ENCODE measurements at places on chromosomes 6 and 20. TPM values are rescaled to one million over a fixed set of nuclear protein-coding genes. Genes with fewer than 3 reads are reported as not detected.

DNA sequence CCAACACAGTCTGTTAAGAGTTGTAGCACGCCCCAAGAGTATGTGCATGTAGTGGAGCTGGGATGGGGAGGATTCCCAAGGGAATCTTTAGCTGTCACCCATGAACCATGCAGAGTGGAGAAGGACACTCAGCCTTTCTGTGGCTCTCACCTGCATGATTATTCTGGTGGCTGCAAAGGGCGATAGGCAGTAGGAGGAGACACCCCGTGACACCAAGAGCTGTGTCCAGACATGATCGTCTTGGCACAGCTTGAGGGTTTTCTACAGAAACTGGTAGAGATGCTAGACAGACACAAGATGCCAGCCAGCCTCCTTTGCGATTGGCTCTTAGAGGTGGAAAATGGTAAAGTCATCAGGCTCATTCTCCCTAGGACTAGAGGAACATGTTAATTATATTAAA lies 3.1 kb upstream of the CSE1L start:
- H3K27ac ChIP-seq: no peak overlapping the region
- no peaks in the 10 kb centered on the region for H3K27me3 ChIP-seq
- H3K4me3 ChIP-seq: no peak overlapping the region
- no peaks in the 10 kb centered on the region for H3K36me3 ChIP-seq
- DNase-seq: no peak
- H3K4me1 ChIP-seq: peaks cover 31% of the 10 kb centered on the region

DNA sequence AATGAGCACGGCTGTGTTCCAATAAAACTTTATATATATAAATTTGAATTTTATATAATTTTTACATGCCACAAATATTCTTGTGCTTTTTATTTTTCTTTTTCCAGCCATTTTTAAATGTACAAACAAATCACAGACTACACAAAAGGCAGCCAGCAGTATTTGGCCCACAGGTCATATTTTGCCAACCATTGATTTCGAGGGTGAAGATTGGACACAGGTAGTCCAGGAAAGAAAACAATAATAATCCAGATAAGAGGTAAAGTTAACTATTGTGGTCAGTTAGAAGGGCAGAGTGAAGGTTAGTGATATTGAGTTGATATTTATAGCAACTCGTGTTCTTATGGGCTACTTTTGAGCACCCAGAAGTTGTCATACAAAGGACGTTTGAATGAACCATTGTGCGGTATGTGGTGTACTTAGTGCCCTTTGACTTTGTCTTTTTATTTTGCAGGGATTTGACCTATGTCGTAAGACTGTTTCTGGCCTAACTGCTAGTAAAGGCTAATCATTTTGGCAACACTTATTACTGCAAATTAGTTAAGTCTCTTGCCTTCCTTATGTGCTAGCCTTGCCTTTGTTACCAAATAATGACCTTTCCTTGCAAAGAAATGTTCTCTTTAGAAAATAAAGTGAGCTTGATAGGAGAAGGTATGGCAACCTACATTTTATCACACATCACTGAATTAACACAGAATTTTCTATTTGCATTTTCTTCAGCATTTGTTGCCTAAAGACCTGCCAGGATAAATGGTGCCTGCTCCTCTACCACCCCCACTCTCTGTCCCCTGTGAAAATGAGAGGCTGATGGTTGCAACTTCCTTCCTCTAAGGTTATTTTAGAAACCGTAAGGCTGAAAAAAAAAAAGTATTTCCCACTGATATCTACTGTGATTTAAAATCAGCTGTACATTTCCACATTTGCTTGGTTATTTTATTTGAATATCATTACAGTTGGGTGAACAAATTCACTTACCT lies 493.9 kb upstream of the SOX4 start:
- H3K4me1 ChIP-seq: no peaks in the 10 kb centered on the region
- no peak for DNase-seq
- no peak overlapping the region for H3K27ac ChIP-seq
- no peak overlapping the region for H3K4me3 ChIP-seq
- H3K27me3 ChIP-seq: no peaks in the 10 kb centered on the region
- H3K36me3 ChIP-seq: no peaks in the 10 kb centered on the region

- peaks cover 82% of the 10 kb centered on the region for H3K36me3 ChIP-seq
- no peak for DNase-seq
- no peak overlapping the region for H3K4me3 ChIP-seq
- no peaks in the 10 kb centered on the region for H3K4me1 ChIP-seq
- no peak overlapping the region for H3K27ac ChIP-seq
Observed at GRCh38 chr20:38543014-38543906, 37.7 kb upstream of the ADIG start.

DNA sequence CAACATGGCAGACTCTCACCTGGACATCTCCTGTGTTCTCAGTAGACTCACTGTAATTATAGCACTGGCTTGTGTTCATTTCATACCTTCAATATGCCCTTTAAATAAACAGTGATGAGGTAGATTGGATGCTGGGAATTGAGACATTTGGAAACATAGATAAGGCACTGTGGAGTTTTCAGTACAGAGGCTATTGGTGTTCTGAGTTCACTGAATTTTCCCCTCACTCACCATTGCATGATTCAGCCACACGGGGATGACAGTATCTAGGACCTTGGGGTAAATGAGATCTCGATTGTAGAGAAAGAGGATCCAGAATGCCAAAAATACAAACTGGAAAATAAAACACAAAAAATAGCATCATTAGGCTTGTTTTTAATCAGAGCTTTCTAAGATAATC lies 12.6 kb downstream of the ADTRP start:
- H3K27me3 ChIP-seq: no peaks in the 10 kb centered on the region
- H3K4me3 ChIP-seq: no peak overlapping the region
- H3K4me1 ChIP-seq: peaks cover 14% of the 10 kb centered on the region
- no peak overlapping the region for H3K27ac ChIP-seq
- no peaks in the 10 kb centered on the region for H3K36me3 ChIP-seq

- no peaks in the 10 kb centered on the region for H3K4me1 ChIP-seq
- H3K4me3 ChIP-seq: no peak overlapping the region
- DNase-seq: peak; percentile 49
- H3K27ac ChIP-seq: no peak overlapping the region
- H3K27me3 ChIP-seq: no peaks in the 10 kb centered on the region
- H3K36me3 ChIP-seq: no peaks in the 10 kb centered on the region
Observed at GRCh38 chr6:154257067-154257466, 99.5 kb downstream of the IPCEF1 start.

- H3K4me1 ChIP-seq: no peaks in the 10 kb centered on the region
- no peak for DNase-seq
- H3K27ac ChIP-seq: no peak overlapping the region
Observed at GRCh38 chr20:60354024-60354580, 395.9 kb downstream of the CDH26 start.

Gene FKBP1C
- not detected for total RNA-seq

- H3K4me3 ChIP-seq: no peak overlapping the region
- H3K36me3 ChIP-seq: no peaks in the 10 kb centered on the region
- H3K4me1 ChIP-seq: no peaks in the 10 kb centered on the region
- no peak for DNase-seq
- H3K27me3 ChIP-seq: no peaks in the 10 kb centered on the region
- no peak overlapping the region for H3K27ac ChIP-seq
Observed at GRCh38 chr6:66499851-66500250, 792.8 kb upstream of the EYS start.

DNA sequence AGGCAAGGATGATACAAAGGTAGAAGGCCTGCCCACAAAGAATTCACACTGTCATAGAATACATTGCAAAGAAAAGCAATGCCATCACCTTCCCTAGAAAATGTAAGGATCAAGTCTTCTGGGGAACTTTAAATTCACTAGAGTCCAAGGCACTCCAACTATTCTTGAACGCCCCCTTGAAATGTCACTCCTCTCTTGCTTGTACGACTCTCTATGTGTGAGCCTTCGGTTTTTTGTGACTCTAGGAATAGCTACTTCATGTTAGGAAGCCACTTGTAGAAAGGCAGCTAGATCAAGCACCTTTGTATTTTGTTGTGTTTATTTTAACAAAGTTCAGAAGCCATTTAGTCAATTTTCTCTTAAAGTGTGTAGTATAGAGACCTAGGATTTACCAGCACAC lies 159.2 kb upstream of the ARID1B start:
- H3K27ac ChIP-seq: no peak overlapping the region
- no peak for DNase-seq

Gene THBS2
- total RNA-seq: 43.2 TPM

DNA sequence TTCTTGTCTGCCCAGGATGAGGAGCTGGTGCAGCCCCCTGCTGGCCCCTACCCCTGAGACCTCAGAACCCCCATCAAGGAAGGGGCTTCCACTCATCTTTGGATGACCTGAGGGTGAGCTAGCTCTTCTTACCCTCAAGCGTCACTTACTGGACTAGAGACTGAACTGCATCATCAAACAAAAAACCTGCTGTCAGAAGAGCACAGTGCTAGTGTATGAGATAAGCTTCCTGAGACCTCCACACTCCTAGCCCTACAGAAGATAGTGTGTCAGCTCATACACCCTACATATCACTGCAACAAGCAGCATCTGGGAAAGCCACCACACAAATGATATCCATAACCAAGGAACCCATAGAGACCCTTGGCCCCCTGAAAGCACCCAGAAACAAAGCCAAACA lies 15.0 kb downstream of the SLC22A16 start:
- H3K27ac ChIP-seq: no peak overlapping the region
- no peaks in the 10 kb centered on the region for H3K4me1 ChIP-seq
- no peak overlapping the region for H3K4me3 ChIP-seq
- no peak for DNase-seq
- no peaks in the 10 kb centered on the region for H3K36me3 ChIP-seq

GRCh38 chr6:4904461-4905025 lies 99.3 kb downstream of the RPP40 start:
- no peaks in the 10 kb centered on the region for H3K36me3 ChIP-seq
- H3K27ac ChIP-seq: no peak overlapping the region
- no peak for DNase-seq
- no peaks in the 10 kb centered on the region for H3K27me3 ChIP-seq
- no peak overlapping the region for H3K4me3 ChIP-seq
- peaks cover 15% of the 10 kb centered on the region for H3K4me1 ChIP-seq

DNA sequence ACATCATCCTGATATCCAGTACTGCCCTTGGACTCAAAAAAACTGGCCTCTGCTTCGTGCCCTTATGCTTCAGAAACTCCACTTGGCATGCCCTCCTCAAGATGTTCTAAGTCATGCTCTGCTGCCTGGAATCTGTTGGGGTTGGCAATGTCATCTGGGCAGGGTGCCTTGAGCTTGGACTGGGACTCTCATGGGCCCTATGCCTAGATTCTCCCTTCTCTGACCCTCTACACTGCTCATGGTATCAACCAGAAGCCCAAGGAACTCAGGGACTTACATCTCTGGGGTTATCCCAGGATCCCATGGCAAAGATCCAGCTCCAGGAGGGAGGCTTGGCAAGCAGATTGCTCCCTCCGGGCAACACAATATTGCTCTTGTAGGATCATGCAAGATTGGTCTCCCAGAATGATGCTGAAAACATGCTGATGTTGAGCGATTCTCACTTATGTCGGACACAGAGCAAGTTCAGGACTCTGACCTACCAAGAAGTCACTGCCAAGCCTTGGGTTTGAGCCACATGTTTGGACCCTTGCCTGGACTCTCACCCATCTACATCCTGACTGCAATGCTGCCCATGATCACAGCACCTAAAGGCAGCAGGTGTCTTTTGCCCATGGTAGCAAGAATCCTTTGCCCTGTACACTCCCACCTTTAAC lies 88.8 kb downstream of the ADAT2 start:
- DNase-seq: no peak
- no peak overlapping the region for H3K27ac ChIP-seq
- no peak overlapping the region for H3K4me3 ChIP-seq
- H3K27me3 ChIP-seq: no peaks in the 10 kb centered on the region

Gene GSTA2
- total RNA-seq: 2.1 TPM

Gene RBPJL
- not detected for total RNA-seq

- no peak overlapping the region for H3K4me3 ChIP-seq
- H3K4me1 ChIP-seq: no peaks in the 10 kb centered on the region
- no peaks in the 10 kb centered on the region for H3K27me3 ChIP-seq
- no peak overlapping the region for H3K27ac ChIP-seq
- DNase-seq: no peak
Observed at GRCh38 chr6:11058406-11058805, 14.3 kb upstream of the ELOVL2 start.

Gene ARMH2
- total RNA-seq: not detected

- no peak overlapping the region for H3K27ac ChIP-seq
- no peaks in the 10 kb centered on the region for H3K36me3 ChIP-seq
- no peak overlapping the region for H3K4me3 ChIP-seq
- H3K27me3 ChIP-seq: no peaks in the 10 kb centered on the region
- H3K4me1 ChIP-seq: peaks cover 15% of the 10 kb centered on the region
Observed at GRCh38 chr20:62430311-62430853, 3.0 kb upstream of the RBBP8NL start.

DNA sequence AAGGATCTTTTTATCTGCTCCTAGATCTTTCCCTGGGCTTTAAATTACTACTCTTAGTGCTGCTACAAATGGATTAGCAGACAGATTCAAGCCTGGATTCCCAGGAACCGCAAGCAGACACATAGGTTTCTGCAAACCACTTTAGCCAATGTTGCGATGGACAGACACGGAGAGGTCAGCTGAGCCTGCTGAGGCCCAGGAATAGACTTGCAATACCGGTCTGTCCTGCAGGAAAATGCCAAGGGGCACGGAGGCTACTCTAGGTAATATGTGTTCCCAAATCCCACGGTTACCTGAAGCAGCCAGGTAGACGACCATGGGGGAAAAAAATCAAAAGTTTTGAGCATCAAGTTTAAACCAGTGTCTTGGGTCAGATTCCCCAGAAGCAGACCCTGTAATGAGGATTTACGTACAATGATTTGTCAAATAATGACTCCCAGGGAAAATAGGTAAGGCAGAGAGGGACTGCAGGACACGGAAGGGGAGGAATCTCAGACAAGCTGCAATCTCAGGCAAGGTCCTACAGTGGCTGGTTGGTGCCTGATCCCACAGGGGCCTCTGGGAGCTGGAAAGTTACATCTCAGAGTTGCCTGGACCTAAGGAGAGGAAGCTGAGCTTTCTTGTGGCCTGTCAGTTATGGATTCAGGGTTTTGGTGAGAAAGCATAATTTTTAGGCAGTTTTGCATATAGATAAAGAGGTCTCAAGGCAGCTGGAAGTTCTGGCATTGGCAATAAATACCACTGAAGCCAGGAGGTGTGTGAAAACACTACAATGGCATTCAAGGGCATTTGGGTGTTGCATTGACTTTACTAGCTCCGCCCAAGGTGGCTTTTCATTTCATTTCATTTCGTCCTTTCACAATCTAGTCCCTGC lies 12.5 kb downstream of the OTOR start:
- no peaks in the 10 kb centered on the region for H3K36me3 ChIP-seq
- H3K4me3 ChIP-seq: no peak overlapping the region
- DNase-seq: peak; percentile 60

DNA sequence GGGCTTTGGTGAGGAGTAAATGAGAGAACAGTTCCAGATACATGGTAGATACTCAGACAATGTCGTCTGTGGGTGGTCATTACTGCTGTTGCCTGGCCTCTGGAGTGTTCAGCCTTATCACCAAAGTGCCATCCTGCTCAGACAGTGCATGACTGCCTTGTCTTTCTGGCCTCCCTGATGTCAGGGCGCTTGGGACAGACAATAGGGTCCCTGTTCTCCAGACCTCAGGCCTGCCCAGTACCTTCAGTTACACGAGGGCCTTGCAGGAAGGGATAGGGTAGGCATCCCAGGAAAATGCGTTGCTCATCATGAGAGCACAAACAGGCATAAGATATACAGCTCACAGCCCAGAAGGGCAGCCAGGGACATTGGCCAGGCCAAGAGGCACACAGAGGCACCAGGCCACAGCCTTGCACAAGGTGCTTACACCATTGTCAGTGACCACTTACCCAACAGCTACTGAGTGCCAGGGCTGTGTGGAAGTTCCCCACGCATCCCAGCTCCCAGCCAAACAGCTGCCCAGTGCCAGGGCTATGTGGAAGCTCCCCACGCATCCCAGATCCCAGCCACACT lies 27.4 kb downstream of the BPIFB1 start:
- no peaks in the 10 kb centered on the region for H3K4me1 ChIP-seq
- H3K4me3 ChIP-seq: no peak overlapping the region
- no peak overlapping the region for H3K27ac ChIP-seq
- H3K36me3 ChIP-seq: no peaks in the 10 kb centered on the region
- no peak for DNase-seq

Data from upper lobe of left lung (tissue), 6 donors.